ENCODE measurements at places on chromosomes 4 and X.

DNA sequence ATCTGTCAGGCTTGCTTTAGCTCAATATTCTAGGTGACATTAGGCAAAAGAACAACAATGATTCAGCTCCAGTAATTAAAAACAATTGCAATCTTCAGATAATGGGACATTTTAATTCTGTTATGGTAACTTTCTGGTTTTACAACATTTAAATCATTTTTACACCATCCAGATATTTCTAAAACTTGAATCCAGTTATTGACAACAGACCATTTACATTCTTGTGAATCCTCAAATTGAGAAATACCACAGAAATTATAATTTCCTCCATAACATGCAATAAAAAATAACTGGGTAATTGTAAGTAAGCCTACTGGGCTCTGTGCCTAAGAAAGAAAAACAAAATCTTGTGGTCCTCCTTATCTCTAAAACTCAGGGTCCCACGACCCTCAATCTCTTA is 195.0 kb upstream of the S100G start:
- DNase-seq: no peak

DNA sequence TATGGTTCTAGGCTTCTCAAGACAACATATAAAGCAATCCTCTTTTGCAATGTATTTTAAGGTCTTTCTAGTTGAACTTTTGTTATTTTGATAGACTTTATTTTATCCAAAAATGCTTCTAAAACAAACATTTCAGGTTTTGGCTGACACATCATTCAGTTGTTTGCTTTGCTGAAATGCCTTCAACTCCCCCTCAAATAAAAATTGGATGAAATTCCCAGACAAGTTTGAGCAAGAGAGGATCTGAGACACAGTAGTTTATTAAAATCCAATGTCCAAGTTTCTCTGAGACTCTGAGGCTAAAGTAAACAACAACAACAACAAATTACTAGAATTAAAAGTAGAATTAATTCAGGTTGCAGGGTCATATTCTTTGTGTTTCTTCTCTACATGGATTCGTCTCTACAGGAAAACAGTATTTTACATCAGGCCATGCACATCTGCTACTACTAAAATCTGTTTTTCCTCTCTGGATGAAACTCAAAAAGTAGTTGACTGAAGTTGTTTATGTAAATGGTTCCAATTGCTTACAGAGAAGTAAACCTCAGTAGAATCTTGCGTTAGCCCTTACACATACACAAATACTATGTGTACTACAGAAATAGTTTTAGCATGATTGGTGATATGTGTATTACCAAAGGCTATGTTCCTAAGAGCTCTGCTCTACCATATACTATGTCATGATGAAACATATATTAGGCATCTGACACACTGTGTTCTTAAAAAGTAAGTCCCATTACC is 64.9 kb downstream of the PRSS12 start:
- no peak for DNase-seq

- no peak for DNase-seq
Observed at GRCh38 chr4:166290426-166290825, 417.4 kb downstream of the TLL1 start.

DNA sequence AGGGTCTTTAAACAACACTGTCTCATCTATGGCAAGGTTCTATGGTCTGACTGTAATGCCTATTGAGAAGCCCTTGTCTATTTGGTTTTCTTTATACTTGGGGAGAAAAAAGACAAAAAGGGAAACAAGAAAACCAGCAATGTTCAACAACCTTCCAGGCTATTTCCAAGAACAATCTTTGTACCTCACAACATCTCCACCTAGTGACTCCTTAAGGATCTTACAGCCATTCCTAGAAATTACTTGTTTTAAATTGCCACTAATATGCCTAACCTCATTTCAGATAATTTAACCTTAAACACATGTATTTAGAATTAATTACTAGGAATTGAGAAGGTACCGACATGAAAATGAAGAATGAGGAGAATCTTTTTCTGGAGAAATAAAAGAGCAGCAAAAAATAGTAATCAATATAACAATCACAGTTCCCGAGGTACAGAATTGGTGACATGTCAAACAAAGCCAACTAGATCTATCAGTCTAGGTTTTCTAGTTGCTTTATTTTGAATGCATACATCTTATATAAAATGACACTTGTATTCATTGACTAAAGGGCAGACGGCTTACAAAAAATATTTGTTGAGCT is 1.6 kb upstream of the RBM46 start:
- peak; percentile 92 for DNase-seq

GRCh38 chrX:38220024-38220414 is 652 bp downstream of the SRPX start:
- DNase-seq: peak; percentile 52

Data from COLO829 (cell line).